Activated T-cell treated with anti-CD3 and anti-CD28 coated beads, Interleukin-2, amount 50 U/mL, for 48 hours (primary cell): ENCODE measurements at places on chromosomes 7 and 10.

DNA sequence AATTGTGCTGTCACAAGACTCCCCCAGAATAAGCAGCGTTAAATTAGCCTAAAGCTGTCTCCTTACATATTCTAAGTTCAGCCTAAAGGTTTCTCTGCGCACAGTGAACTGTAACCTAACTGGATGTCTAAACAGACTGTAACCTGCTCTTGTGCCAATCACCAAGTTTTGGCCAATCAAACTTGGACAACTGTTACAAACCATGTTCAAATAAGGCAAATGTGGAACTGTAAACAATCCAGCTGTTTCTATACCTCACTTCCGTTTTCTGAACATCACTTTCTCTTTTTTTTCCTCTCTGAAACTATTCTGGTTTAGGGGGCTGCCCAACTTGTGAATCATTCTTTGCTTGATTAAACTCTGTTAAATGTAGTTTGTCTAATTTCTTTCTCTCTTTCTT, 252.2 kb upstream of the HABP2 start:
- no peak for DNase-seq

DNA sequence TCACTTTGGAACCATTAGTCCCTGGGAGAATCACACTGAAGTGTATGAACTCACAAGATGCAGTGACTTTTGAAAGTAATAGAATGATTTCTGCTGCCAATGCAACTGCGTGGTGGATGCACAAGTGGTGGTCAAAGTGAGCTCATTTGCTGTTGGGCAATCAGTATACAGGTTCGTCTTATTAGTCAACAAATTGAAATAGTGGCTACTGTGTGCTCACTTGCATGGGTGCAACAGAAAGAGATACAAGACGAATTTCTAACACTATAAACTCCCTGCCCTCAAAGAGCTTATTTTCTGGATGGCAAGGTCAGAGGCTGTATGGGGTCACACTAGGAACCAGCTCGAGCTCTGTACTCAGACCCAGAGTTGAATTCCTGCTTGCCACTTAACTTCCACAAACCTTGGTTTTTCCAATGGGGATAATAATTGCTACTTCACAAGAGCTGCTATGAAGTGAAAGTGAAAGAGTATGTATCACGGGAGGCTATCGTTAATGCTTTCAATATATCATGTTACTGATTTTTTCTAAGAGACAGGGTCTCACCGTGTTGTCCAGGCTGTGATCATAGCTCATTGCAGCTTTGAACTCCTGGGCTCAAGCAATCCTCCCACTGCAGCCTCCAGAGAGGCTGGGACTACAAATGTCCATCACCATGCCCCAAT, 8.3 kb upstream of the BCL7B start:
- no peak for DNase-seq

DNA sequence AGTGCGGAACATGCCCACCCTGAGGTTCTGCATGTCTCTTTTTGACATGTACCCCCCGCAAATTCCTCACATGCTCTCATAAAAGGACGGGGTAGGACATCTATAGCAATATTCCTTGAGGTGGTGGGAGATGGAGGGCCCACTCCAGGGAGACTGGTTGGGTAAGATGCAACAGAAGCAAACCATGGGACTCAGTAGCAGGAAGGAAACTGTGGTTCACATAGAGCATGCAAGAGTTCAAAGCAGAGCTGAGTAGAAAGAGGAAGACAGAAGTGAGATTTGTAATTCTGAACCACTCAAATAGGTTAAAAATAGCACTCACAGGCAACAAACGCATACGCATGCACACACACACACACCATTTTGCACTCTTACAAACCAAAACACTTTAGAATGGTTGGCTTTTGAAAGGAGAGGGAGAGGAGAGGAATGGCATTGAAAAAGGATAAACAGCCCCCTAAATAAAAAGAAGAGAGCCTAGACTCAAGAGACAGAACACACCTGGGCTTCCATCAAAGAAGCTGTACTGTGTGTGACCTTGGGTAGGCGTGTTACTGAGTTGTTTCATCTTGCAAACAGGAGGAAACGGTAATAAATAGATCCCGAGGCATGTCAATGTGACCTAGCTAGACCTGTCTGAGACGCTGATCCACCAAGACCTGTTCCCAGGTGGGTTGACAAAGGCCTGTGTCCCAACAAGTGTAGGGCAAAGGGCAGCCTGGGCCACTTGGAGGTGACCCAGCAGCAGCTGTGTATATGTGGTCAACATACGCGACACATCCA, 77.6 kb upstream of the LRRC4 start:
- no peak for DNase-seq

DNA sequence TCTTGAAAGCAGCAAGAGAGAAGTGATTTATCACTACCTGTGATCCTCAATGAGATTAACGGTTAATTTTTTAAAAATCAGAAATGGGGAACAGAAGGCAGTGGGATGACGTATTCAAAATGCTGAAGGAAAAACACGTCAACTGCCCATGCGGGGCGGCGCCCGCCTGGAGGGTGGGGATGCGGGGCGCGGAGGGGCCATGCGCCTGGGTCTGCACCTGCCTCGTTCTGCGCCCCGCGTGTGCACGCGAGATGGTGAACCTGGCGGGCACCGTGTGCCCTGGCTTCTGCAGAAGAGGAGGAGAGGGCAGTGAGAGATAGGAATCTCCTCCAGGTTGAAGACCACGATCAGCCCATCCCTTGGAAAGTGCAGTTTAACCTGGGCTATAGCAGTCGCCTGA, 79.3 kb upstream of the ZNF32 start:
- no peak for DNase-seq

DNA sequence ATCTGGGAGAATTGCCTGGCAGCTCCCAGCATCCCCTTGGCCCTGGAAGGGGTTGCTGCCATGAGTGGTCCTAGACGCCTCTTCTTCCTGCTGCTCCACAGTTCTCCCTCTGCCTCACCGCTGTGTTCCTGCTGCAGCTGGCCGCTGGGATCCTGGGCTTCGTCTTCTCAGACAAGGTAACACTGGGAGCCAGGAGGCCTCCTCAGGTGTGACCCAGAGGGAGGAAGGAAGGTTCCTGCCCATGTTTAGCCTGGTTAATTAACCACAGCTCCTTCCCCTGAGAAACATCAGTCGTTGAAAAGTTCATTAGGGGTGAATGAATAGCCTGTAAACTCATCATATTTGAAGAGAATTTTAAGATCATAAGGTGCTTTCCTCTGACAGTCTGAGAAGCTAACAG, 18.2 kb downstream of the TSPAN33 start:
- DNase-seq: no peak

GRCh38 chr7:19146699-19147098, 1.5 kb upstream of the FERD3L start:
- DNase-seq: no peak

DNA sequence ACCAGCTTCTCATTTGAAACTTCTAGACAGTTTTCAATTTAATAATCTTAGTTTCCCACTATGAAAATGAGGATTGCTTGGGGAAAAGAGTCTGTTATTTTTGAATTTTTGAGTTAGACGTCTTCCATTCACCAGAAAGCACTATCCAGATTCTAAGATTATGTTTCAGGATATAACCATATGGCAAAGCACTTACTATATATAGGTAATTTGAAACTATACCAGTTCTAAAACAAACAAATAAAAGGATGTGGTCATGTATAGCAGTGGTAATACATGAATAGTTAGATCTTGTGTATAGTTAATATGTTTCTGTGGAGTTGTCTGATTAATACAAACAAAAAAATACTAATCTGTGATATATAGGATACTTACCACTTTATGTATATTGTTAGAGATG, 320.0 kb downstream of the EXOC4 start:
- DNase-seq: no peak

GRCh38 chr10:130111852-130112180, 1.2 kb upstream of the C10orf143 start:
- DNase-seq: no peak

DNA sequence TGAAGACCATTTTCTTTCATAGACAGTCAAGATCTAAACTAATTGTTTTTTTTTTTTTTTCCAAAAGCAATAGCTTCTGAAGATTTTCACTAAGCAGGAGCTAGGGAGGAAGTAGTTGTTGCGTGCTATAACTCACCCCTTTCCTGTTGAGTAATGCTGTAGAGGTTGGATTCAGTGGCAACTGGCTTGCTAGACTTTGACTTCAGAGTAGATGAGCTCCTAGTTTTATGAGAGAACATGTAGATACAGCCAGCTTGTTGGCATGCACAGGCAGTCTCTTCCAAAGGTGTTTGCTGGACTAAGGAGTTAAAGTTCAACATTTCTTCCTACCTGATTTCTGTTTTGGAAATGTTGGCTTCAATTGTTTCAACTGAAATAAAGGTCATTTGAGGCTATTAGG, 66.2 kb upstream of the MXI1 start:
- DNase-seq: no peak

DNA sequence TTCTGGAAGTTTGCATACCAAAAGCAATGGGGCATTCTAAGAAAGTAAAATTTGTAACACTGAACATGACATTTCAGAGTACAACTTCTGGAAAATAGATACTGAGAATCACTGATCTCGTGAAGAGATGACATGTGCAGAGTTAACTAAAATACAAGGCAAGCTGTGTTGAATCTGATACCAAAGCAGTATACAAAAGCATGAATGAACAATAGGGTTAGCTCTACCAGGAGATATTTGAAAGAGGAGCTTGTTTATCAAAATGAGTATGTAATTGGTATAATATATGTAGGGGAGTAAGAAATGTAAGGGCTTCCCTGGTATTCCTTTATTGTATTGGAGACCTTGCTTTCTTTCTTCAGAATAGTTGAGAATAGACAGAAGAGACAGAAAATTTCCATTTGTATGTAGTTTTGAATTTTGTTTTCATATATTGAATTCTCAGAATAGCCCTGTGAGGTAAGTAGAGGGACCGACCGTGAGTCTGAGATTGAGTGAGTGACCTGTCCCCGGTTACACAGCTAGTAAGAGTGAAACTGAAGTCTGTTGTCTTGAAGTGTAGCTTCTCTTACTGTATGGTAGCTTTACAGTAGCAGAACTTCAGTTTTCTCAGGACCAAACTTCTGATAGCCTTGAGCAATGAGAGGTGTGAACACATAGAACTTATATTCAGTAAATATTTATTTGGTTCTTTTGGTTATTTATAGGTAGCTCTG, 5.0 kb downstream of the HBP1 start:
- no peak for DNase-seq

- DNase-seq: no peak
Measured at GRCh38 chr10:28181478-28182096, 121.3 kb downstream of the MPP7 start.

GRCh38 chr10:44731283-44731682, 179.9 kb upstream of the TMEM72 start:
- no peak for DNase-seq

DNA sequence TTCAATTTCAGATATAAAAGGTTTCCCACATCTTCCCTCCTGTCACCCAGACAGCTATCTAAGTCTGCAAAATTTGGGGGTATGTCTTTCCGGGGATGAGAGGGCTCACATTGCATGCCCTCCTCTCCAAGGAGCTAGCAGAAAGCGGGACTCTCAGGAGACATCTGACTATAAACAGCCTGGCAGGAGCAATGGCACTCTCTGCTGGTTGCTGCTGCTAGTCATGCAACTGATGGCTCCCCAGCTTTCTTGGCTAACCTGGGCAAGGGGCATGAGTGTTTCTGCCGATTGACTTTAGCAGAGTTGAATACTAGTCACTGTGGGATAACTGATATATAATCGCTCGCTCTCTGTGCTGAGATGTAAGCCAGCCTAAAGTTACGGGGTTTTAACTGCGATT, 12.0 kb downstream of the TBX20 start:
- no peak for DNase-seq

DNA sequence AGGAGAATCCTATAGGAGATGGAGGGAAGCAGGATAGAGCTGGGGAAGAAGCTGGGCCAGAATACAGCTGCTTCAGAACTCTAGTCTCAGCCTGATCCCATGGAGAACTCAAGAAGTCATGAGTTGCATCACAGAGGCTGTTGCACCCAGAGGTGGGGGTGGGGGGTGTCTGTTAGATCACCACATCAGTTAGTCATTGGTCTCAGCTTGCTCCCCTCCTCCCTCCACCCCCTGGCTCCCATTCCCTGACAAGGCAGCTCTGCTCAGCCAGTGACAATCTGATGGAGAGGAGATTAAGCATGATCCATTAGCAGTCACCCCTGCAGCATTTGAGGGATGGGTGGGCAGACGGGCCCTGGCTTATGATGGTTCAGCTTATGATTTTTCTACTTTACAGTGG, 58.4 kb upstream of the FGL2 start:
- DNase-seq: no peak

DNA sequence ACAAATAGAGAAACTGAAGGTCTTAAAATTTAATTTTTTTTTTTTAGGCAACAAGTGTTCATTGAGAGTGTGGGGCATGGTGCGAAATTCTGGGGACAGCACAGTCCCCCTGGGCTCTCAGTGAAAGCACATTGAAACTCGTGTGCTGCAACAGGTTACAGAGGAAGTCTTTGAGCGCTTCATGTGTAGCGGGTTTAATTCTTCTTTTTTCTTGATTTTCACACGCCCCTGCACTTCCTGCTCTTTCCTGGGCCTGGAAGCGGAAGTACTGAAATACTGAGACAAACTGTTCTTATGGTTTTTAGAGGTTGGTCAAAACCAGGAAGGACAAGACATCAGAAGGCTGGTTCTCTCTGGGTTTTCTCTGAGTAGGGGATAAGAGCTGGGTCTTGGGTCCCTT, 203.5 kb downstream of the PTEN start:
- DNase-seq: peak; percentile 27

DNA sequence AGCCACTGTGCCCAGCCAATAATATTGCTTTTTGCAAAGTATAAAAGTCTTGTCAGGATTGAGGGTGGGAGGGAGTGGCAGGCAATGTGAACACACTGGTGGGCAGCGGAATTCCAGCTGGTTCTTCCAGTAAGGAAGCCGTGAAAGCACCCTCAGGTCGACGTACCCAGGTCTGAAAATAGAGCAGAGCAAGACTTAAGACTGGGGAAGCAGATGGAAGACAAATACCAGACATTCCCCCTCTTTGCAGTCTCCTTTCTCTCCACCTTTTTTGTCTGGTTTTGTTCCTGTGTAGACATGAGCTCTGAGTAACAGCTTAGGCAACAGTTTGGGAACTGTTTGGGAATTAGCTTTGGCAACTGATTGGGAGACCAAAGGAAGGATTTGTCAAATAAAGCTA, 17.6 kb upstream of the CSTF2T start:
- no peak for DNase-seq

GRCh38 chr10:75202321-75203045, 8.1 kb upstream of the VDAC2 start:
- no peak for DNase-seq

GRCh38 chr10:119483839-119484238, 58.7 kb downstream of the RGS10 start:
- no peak for DNase-seq
